ENCODE measurements at places on chromosomes 11 and 22.
A peak's percentile ranks its signal among the peaks of the same experiment; 100 is the strongest.

- no peak for DNase-seq
Observed at GRCh38 chr11:2592559-2593392, 107.0 kb downstream of the KCNQ1OT1 start.

- DNase-seq = no peak
Observed at GRCh38 chr11:76243193-76243956, 37.1 kb upstream of the WNT11 start.

DNA sequence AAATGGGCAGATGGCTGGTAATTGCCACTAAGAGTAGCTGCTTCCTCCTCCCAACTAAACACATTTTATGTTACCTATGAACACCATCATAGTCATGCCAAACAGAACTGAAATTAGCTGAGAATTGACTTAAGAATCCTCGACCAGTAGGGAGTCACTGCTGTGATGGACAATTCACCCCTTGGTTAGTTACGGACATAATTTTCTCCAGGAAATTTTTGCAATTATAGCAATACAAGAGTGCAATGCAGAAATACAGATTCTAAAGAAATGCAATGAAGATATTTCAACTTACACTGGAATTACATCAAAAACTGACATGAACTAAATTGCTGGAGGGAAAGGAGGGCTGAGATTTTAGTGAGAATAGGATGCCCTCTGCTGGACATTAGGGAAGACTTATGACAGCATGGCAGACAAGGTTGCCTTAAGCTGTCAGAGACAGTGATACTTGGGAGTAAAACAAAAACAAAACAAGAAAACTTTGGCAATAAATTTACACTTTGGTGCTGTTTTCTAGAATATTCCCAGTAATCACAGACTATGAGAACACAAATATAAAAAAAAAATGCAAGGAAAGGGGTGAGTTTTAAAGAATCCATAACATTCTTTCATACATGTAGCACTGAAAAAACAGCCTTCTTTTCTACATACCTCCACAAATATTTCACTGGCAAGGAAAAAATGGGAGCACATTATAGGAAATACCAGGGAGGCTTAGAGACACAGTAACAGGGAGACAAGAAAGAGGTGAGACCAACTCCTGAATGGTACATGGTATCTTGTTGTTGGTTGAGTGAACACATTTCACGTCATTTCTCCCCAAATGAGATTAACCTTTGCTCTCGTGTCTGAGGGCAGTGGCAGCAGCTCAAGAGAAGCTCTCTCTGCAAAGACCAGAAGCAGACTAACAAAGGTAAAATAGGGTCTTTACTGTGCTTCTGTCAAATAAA lies 11.2 kb upstream of the PPP2R1B start:
- peak; percentile 93 for DNase-seq

- no peak for DNase-seq
Observed at GRCh38 chr11:48005136-48005535, 24.8 kb downstream of the PTPRJ start.

GRCh38 chr22:20008221-20008995 lies 8.2 kb downstream of the ARVCF start:
- DNase-seq = no peak

- no peak for DNase-seq
Observed at GRCh38 chr11:75246671-75247350, 6.2 kb downstream of the TPBGL start.

GRCh38 chr11:32420937-32421901 lies 14.1 kb downstream of the WT1 start:
- no peak for DNase-seq

DNA sequence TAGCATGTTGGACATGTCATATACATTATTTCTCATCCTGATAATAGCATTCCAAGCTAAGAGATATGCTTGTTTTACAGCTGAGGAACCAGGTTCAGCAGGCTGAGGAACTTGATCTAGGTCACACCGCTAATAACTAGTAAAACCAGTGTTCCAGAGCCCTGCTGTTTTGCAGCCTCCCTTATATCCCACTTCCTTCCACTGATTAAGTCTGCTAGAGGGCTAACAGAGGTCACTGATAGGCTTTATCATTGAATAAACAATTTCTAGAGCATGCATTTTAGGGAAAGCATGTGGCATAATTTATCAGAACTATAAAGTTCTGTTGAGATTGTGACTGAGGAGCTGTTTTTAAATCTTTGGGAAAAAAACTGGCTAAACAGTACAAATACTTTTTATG lies 54.0 kb downstream of the UVRAG start:
- no peak for DNase-seq

DNA sequence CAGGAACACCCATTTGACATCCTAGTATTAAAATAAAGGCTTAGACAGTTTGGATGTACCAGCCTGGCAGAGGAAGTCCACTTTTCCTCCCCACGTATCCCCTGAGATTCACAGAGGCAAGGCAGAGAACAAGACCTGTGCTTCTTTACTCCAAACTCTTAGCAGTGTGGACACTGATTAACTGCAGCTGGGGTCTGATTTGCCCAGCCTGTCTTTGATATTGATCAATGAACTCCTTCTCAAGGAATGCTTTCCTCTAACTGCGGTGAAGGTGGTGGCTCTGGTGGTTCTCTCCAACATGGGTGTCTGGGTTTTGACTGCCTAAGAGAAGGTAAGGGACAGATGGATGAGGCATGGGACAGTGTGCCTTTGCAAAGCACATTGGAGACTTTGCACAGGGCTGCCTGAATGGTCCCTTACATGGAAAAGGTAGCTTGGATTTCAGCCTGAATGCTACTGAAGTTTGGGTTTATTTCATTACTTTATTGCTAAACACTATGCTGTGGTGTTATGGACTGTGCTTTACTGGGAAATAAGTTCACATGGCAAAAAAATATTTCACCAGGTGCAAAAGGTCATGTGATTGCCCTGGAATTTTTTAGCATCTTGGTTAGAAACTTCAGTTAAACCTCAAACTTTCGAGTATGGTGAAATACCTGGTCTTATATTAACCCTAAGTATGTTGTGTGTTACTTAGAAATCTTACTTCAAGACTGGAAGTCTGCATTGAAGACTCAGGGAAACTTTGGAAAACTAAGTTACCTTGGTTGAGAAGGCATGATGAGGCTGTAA lies 1.8 kb downstream of the GAS2 start:
- DNase-seq = no peak

GRCh38 chr11:19817870-19818269 lies 105.2 kb downstream of the NAV2 start:
- DNase-seq = no peak

DNA sequence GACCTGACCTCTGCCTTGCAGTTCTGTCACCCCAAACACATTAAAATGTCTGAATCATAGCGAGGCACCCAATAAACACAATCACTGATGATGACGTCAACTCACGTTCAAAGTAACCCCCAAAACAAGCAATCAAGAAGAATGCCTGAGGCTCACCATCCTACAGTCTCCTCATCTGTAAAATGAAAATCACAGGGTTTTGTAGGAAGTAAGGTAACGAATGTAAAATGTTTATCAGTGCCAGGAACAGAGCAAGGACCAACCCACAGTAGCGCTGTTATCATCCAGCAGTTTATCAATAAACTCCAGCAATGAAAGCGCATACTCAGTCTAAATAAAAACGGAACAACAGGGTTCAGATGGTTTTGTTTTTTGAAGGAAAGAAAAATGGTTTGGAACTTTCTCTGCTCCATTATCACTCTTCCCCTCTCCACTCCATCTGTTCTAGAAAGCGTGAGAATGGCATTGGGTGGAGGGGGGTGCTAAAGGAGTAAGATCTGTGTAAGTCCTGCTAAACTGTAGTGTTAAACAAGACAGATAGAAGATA lies 110.5 kb downstream of the MICAL3 start:
- DNase-seq = no peak

DNA sequence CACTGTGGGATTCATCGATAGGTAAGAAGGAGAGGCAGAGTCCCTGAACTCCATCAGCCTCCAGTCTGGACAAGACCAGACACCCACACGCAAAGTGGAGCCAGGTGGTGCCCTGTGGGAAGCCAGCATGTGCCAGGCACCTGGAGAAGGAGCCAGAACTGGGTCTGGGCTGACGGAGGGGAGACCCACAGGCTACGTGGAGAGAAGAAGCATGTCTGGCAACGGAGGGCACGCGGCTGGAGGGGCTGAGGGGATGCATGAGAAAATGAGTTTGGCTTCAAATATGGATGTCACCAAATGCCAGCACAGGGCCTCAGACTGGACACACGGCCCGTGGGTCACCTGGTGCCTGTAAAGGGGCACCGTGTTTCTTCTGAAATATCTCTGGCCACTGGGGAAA lies 55.7 kb downstream of the LINC01488 start:
- no peak for DNase-seq

DNA sequence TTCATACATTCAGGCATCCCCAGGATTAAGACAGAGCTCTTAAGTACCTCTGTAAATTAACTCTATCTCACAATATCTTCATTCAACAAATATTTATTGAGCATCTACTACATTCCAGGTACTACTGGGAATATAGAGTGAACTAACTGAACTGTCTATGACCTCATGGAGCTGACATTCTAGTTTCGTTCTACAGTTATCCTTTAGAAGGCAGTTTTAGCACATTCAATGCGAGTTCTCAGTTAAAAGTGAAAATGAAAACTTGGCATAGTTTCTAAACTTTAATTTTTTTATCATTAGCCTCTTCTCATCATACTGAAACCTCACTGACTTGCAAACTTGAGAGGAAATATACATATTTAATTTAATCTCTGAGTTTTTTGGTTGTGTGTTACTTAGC lies 10.7 kb upstream of the MS4A6E start:
- DNase-seq = no peak

All from retinal pigment epithelial cell (primary cell).